T-helper 17 cell (primary cell): ENCODE measurements at places on chromosomes 13 and 19. TPM values are rescaled to one million over a fixed set of nuclear protein-coding genes. Genes with fewer than 3 reads are reported as not detected.
A peak's percentile ranks its signal among the peaks of the same experiment; 100 is the strongest.

Gene ATXN8OS
- not detected for total RNA-seq

Gene KANK3
- 2.9 TPM for total RNA-seq

Gene B3GNT8
- 4.8 TPM for total RNA-seq

Gene HPN
- total RNA-seq = not detected

Gene ETV2
- 0.50 TPM for total RNA-seq

Gene HSD17B14
- not detected for total RNA-seq

Gene KLK12
- total RNA-seq = not detected

Gene KLC3
- not detected for total RNA-seq

Gene LYL1
- total RNA-seq = 17.9 TPM

DNA sequence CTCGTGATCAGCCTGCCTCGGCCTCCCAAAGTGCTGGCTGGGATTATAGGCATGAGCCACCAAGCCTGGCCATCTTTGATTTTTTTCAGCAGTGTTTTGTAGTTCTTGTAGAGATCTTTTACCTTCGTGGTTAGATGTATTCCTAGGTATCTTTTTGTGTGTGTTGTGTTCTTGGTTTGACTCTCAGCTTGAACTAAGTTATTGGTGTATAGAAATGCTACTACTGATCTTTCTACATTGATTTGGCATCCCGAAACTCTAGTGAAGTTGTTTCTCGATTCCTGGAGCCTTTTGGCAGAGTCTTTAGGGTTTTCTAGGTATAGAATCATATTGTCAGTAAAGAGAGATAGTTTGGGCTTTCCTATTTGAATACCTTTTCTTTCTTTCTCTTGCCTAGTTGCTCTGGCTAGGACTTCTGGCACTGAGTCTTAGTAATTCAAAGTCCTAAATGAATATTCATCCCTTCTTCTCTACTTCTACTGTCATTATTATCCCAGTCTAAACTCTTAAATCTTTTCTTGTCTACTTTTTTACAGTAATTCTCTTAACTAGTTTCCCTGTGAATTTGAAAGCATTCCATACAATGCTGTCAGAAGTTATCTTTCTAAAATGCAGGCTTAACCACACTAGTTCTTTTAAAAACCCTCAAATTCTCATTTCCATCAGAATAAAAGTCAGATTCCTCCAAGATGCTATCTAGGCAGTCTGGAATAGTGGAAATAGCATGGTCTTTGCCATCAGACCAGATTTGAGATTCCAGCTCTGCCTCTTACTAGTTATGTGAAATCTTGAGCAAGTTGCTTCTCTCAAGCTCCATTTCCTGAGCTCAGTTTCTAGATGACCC lies 7.0 kb downstream of the GPR18 start:
- no peak for DNase-seq
- no peaks in the 10 kb centered on the region for H3K27me3 ChIP-seq
- H3K4me1 ChIP-seq = peaks cover 37% of the 10 kb centered on the region
- peak overlapping the region; percentile 84 for H3K27ac ChIP-seq
- peaks cover 19% of the 10 kb centered on the region for H3K36me3 ChIP-seq
- H3K4me3 ChIP-seq = no peak overlapping the region

DNA sequence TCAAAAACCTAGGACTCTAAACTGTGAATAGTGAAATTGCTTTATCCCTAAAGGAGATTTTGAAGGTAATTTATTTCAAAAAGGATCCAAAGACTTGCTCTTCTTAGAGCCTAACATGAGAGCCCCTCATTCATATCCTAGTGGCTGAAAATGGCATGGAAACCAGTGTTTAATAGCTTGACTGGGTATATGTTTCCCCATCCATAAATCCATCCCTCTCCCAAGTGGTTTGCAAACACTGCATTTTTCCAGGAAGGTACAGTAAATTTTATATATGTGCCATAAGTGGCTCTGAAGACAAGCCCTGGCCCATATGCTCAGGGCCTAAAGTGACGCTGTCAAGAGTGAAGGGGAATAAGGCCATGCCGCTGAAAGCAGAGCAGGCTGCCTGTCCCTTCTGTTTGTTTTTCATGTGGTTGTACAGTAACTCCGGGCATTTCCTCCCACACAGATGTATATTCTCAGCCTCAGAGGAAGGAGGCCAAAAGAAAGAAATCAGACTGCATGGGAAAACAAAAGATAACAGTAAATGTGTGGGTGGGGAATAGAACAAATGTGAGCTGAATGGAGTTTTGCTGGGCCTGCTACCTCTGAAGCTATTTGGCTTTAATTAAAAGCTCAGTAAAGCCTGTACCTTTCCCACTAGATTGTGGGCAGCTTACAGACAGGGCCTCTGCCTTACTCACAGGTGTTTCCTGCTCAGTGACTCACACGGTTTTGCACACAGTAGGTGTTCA lies 181.9 kb downstream of the PCDH9 start:
- no peaks in the 10 kb centered on the region for H3K36me3 ChIP-seq
- no peaks in the 10 kb centered on the region for H3K27me3 ChIP-seq

DNA sequence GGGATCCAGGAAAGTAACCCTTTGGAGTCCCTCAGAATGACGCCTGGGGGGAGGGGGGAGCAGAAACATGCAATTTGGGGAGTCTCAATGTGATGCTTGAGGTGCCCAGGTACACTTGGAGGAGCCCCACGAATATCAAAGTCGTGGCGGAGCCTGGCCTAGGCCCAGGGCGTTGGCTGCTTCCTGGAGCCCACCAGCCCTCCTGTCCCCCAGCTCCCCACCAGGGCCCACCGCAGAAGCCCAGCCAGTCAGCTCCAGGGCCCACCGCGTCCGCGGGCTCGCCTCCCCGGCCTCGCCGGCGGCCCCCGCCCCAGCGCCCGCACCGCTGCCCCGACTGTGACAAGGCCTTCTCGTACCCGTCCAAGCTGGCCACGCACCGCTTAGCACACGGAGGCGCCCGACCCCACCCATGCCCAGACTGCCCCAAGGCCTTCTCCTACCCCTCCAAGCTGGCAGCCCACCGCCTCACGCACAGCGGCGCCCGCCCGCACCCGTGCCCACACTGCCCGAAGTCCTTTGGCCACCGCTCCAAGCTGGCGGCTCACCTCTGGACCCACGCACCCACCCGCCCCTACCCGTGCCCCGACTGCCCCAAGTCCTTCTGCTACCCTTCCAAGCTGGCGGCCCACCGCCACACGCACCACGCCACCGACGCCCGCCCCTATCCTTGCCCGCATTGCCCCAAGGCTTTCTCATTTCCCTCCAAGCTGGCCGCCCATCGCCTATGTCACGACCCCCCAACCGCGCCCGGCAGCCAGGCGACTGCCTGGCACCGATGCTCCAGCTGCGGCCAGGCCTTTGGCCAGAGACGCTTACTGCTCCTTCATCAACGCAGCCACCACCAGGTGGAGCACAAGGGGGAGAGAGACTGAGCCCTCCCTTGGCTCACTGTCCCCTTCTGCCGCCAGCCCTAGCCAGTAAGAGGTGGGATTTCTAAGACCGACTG lies 2.1 kb downstream of the ZNF575 start:
- H3K36me3 ChIP-seq = peaks cover 4% of the 10 kb centered on the region
- no peak overlapping the region for H3K4me3 ChIP-seq
- no peak for DNase-seq
- no peaks in the 10 kb centered on the region for H3K27me3 ChIP-seq
- peak overlapping the region; percentile 41 for H3K27ac ChIP-seq
- peaks cover 16% of the 10 kb centered on the region for H3K4me1 ChIP-seq

- peaks cover 14% of the 10 kb centered on the region for H3K4me1 ChIP-seq
- H3K27me3 ChIP-seq = no peaks in the 10 kb centered on the region
- H3K36me3 ChIP-seq = no peaks in the 10 kb centered on the region
- H3K27ac ChIP-seq = no peak overlapping the region
Measured at GRCh38 chr19:10611907-10612306, 13.4 kb upstream of the SLC44A2 start.

DNA sequence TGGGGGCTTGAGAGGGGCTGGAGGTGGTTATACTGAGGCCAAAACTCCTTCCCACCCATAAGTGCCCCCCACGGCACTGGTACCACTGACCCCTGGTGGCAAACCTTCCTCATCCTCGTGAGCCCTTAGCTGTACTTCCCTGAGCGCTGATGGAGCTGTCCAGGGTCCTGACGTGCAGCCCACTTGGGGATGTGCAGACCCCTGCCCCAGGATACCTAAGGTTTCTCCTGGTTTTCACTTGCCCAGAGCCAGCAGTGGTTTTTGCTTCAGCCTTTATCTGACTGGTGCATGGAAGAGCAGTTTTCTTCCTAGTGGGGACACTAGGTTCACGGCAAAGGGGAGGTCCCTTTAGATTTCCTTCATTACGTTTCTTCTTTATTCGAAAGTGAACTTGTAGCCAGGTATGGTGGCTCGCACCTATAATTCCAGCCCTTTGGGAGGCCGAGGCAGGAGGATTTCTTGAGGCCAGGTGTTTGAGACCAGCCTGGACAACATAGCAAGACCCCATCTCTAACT lies 28.7 kb upstream of the KCTD15 start:
- no peaks in the 10 kb centered on the region for H3K4me1 ChIP-seq
- H3K4me3 ChIP-seq = no peak overlapping the region
- no peak for DNase-seq
- H3K27ac ChIP-seq = no peak overlapping the region
- peaks cover 2% of the 10 kb centered on the region for H3K36me3 ChIP-seq
- peaks cover 45% of the 10 kb centered on the region for H3K27me3 ChIP-seq

DNA sequence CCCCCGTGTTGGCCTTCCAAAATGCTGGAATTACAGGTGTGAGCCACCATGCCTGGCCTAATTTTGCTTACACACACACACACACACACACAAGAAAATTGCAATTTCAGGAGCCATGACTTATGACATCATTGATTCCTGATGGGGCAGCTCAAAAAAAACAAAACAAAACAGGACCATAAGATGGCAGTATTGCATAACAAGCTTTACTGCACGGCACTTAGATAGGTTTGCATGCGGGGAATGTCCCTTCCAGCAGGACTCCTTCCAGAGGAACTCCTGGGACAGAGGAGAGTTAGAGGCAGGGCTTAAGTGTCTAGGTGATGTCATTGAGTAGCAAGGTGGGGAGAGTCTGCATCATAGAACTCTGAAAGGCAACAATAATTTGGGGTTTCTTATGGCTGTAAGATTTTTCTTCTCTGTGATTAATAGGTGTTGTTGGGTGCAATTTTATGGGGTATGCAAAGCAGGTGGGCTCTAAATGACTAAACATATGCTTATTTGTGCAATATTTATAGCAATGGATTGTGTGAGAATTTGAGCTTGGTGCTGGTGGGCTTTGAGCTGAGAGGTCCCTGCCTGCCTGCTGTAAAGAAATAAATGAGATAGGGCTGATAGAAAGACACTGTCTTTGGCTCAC lies 9.0 kb upstream of the ACSBG2 start:
- no peak for DNase-seq
- H3K4me3 ChIP-seq = no peak overlapping the region
- H3K36me3 ChIP-seq = no peaks in the 10 kb centered on the region
- peaks cover 6% of the 10 kb centered on the region for H3K4me1 ChIP-seq
- H3K27ac ChIP-seq = no peak overlapping the region

- H3K27ac ChIP-seq = peak within 1 kb of the TSS; percentile 98
- H3K4me1 ChIP-seq = peaks cover 32% of the 10 kb centered on the region
- peaks cover 2% of the 10 kb centered on the region for H3K36me3 ChIP-seq
- H3K4me3 ChIP-seq = peak within 1 kb of the TSS; percentile 97
- DNase-seq = peak; percentile 93
- no peaks in the 10 kb centered on the region for H3K27me3 ChIP-seq
Measured at GRCh38 chr19:5903624-5904351, at the start of gene NDUFA11. Gene NDUFA11, minus strand, starts transcription at chr19:5903790. Its CDS starts 82 bp downstream, at chr19:5903708.

GRCh38 chr13:40477623-40478608 lies 188.5 kb downstream of the FOXO1 start:
- H3K4me3 ChIP-seq = no peak overlapping the region
- H3K27ac ChIP-seq = no peak overlapping the region
- DNase-seq = no peak
- no peaks in the 10 kb centered on the region for H3K27me3 ChIP-seq

DNA sequence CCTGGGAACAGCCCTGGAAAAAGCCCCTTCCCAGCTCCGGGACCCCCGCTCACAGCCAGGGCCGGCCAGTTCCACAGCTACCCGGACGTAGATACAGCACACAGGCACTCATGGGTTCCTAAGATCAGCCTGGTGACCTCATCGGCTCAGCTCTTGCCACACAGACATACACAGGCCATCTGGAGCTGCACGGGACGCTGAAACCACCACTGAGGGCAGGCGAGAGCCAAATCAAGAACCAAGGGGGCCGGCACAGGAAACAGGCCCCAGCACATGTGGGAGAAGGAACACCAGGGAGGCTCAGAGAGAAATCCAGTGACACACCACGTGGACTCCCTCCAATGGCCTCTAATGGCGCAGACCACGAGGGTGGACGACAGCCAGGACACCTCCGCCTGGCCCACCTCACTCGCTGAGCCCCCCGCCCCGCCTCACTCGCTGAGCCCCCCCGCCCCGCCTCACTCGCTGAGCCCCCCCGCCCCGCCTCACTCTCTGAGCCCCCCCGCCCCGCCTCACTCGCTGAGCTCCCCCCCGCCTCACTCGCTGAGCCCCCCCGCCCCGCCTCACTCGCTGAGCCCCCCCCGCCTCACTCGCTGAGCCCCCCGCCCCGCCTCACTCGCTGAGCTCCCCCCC lies 69.7 kb upstream of the C13orf46 start:
- H3K36me3 ChIP-seq = no peaks in the 10 kb centered on the region
- no peaks in the 10 kb centered on the region for H3K27me3 ChIP-seq
- DNase-seq = no peak

GRCh38 chr19:41386442-41386841 lies 10.1 kb downstream of the TMEM91 start:
- DNase-seq = no peak
- no peak overlapping the region for H3K4me3 ChIP-seq
- H3K4me1 ChIP-seq = peaks cover 3% of the 10 kb centered on the region
- no peaks in the 10 kb centered on the region for H3K27me3 ChIP-seq
- H3K27ac ChIP-seq = peak overlapping the region; percentile 49
- H3K36me3 ChIP-seq = no peaks in the 10 kb centered on the region

DNA sequence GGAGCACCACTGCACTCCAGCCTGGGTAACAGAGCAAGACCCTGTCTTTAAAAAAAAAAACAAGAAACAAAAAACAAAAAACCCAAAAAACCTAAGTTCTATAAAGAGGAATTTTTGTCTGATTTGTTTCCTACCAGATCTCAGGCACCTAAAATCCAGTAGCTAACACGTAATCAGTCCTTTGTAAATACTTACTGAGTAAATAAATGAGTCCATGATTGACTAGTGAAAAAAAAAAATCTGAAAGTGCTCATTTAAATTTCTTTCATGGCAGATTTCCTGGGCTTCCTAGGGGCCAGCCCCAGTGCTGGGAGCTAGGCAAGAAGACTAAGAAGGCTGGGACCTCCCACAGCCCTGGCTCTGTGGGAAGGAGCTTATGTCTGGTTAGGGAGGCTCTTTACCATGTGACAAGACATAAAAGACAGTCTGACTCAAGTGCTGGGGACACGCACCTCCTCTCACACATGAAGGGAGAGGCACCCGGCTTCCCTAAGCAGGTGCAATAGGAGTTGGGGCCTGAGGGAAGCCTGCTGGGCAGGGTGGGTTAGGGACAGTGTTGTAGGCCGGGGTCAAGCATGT lies 22.5 kb downstream of the LIG1 start:
- no peak overlapping the region for H3K27ac ChIP-seq
- H3K4me1 ChIP-seq = no peaks in the 10 kb centered on the region
- no peak for DNase-seq
- H3K4me3 ChIP-seq = no peak overlapping the region

DNA sequence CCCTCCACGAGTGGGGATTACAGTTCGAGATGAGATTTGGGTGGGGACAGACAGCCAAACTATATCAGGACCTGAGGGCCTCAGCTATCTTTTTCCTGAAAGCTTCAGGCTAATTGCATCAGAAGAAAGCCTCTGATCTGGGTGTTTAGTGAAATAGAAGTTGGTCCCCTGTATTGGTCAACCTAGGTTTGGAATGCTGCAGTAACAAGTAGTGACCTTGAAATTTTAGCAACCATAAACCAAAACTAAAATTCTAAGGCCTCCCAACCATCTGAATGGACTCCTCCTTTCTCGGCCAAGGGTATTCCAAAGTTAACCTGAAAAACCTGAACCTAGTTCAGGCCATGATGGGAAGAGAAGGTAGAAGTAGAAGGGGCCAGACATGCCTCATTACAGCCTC lies 34.9 kb upstream of the OR10H1 start:
- H3K4me1 ChIP-seq = peaks cover 9% of the 10 kb centered on the region
- DNase-seq = no peak
- H3K4me3 ChIP-seq = no peak overlapping the region
- H3K27me3 ChIP-seq = no peaks in the 10 kb centered on the region
